ENCODE measurements at places on chromosomes 1 and 21. TPM values are rescaled to one million over a fixed set of nuclear protein-coding genes. Genes with fewer than 3 reads are reported as not detected.

The TMEM59 gene
- 250 TPM for total RNA-seq

The KCNA2 gene
- 0.10 TPM for total RNA-seq

The CAPZA1 gene
- 175 TPM for total RNA-seq

The CFAP45 gene
- not detected for total RNA-seq

The OPTC gene
- not detected for total RNA-seq

The ASTN1 gene
- total RNA-seq: not detected

The LRRC38 gene
- not detected for total RNA-seq

The NPPA gene
- 0.47 TPM for total RNA-seq

The STRIP1 gene
- total RNA-seq: 53.1 TPM

The ADAMTS1 gene
- total RNA-seq: 23.0 TPM

The SCP2 gene
- 138 TPM for total RNA-seq

The TACSTD2 gene
- not detected for total RNA-seq

Measured in myocyte (in vitro differentiated cells).